Occipital lobe (tissue), 3 donors: ENCODE measurements at places on chromosomes 5 and 9. TPM values are rescaled to one million over a fixed set of nuclear protein-coding genes. Genes with fewer than 3 reads are reported as not detected.

GRCh38 chr9:37969130-37969529, 65.2 kb upstream of the SLC25A51 start:
- DNase-seq, result no peak

DNA sequence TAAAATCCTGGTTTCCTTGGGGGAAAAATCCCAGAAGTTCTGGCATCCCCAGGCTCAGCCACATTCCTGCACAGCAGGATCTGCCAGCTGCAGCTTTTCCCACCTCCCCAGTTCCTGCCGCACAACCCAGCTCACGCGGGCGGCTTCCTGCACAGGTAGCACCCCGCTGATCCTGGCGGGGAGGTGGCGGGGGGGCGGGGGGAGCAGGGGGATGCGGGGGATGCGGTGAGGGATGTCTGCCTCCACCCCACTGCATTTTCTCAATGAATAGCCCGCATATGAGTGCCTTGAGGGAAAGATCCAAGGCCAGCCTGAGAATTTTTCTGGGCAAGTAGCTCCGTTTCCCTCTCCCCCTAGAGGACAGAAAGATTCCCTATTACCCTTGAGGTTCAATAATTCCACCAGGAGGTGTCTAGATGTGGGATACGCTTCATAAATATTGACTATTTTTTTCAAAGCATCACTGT, 21.1 kb downstream of the GFPT2 start:
- no peak for DNase-seq

DNA sequence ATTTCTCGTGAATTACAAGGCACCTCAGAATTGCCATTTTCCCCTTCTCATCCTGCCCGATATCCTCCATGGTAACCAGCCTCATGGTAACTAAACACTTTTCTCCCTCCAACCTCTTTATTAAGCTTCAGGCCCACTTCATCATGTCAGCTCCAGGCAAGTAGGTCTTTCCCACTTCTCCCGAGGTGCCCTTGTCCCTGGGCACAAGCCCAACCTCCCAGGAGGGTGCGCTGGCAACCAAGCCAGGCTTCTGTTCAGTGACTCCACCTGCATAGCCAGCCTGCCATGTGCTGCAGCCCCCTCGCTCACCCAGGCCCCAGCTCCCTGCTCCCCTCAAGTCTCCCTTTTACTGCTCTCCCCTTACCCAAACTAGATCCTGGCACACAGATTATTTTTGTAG, 47.4 kb upstream of the AFAP1L1 start:
- DNase-seq, result no peak

DNA sequence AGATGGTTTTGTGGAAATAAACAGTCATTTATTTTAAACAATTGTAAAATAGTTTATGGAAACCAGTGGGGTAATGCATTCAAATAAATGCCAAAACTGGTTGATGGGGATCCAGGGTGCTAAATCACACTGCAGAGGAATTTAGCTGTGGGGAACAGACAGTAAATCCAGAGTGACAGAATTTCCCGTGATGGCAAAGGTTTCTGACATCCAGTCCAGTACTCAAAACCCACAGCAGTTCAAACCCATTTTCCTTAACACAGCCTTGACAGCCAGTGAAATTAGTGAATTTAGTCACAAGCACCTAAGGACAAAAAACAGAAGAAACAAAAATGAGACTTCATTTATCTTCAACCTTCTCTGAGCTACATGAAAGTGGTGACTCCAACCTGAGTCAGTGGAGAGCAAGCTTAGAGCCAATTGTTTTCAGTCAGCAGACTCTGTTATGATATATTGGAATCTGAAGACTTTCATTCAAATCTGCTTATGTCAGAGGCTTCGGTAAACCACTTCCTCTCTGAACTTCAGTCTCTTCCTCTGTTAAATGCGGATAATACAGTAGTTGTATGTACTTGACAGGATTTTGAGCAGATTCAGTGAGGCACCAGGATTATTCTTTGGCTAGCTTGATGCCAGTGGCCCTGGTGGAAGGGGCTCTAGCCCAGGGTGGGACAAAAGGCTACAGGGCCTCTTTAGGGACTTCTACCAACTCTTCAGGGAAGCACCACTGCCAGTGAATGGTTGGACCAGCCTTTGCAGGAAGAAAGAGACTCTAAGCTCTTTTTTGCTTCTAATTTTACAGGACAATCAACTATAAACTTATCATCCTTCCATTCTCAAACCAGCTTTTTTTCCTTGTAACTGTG, 185.3 kb downstream of the MAPKAP1 start:
- DNase-seq, result no peak

DNA sequence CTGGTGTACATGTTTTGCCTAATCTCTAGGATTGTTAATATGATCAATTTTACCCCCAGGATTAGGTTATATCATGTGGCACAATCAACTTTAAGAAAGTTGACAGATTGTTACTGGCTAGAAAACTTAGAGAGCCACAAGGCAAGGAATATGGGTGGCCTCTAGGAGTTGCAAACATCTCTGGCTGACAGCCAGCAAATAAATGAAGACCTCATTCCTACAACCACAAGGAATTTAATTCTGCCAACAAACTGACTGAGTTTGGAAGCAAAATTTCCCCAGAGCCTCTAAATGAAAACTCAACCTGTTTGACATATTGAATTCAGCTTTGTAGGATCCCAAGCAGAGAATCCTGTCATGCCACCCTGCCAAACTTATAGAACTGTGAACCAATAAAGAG, 196.4 kb upstream of the PTGER4 start:
- no peak for DNase-seq

- DNase-seq, result no peak
Observed at GRCh38 chr9:33858423-33858822, 41.5 kb downstream of the UBE2R2 start.

GRCh38 chr5:1826235-1826980, 25.2 kb downstream of the NDUFS6 start:
- DNase-seq, result no peak

DNA sequence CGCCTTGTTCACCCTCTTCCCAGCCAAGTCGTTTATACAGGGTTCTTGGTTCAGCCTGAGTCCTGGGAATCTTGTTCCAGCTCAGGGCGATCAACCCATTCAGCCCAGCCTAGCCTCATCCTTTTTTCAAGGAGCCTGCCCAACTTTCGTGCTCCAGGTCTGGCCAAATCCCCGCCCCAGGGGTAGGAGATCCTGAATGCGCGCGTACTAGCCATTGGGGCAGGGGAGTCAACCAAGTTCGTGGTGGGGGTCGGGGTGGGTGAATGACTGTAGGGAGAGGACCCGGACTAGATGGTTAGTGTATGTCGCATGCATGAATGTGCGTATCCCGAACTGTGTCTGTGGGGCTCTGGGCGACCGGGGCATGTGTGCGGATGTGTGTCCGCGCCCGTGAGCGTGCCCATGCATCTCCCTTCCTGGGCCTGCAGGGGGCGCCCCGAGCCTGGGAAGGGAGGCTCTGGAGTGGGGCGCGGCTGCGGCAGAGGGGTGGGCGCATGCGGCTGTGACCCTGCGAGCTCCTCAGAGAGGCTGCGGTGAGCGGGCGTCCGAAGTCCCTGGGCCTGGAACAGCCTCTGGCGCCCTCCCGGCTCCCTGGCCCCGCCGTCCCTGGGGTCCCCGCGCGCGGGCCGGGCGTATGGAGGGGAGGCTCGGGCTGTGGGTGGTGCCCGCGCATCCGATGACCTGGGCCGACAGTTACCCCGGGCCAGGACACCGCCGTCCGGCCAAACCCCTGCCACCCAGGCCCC, 8.7 kb downstream of the CCL21 start:
- DNase-seq, result peak; percentile 44

DNA sequence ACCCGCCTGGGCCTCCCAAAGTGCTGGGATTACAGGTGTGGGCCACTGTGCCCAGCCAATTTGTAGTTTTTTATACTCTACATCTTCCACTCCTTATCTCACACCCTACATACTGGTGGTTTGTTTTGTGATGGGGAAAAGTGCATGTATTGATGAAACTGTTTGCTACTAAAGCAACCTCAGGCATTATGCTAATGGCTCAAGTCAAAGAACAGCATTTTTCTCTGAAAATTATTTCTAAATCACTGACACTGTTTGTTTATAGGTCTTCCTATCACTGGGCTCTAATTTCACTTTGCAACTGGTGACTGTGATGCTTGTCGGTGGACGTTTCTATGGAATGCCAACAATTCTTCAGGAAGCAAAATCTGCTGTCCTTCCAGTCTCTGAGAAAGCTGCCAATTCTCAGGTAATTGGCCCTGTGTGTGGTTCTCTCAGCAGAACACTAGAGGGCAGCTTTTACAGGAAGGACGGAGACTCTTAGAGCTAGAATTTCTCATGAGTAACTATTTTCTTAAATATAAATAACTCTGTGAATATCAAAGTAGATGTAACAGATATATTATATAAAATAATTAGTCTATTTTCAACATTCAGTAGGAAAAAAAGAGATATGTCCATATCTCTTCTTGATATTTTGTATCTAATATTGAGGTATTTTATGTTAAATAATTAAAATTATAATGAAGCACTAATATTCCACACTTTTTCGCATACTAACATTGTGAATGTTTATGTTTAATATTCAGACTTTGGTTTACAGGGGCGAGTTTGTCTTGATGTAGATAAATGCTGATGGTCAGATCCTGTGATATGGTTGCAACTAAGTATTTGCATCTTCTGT, 244.1 kb downstream of the ADGRV1 start:
- DNase-seq, result no peak

DNA sequence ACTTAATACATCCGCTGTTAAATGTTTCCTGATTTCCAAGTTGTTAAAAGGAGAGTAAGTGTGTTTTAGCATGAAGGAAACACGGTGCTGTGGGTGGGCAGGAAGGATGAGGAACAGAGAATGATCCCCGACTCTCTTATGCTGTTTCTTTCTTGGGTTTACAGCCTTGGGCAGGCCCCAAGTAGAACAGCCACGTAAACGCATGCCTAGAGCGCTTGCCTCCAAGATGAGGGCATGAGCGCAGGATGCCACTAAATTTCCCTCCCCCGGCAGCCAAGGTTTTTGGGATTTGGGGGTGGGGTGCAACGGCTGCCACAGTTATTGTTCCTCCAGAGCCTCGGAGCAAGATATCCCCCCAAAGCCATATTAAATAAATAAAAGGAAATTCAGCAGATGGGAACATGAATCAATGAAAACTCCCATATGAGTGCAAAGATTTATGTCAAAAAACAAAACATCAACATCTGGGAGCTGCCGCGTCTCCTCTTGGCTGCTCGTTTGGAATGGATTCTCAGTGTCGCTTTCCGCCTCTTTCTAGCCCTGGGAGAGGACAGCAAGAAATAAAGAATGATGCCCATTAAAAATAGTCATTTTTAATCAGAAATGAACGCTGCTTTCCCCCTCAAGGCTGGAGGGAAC, 10.0 kb upstream of the DELE1 start:
- peak; percentile 19 for DNase-seq

DNA sequence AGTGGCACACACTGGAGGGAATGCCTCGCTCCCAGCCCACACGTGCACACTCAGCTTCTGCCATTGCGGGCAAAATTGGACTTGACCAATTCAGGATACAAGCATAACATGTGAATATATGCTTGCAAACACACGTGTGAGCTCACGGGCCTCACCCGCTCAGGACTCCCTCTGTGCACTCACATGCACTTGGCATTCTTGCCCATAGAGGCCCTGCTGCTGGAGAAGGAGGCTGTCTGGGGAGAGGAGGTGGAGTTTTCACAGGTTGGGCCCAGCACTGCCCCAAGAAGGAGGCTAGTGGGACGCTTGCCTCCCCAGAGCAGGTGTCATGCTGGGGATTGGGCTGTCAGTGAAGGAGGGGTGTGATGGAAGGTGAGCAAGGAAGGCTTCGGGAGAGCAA, 1.7 kb downstream of the MYMK start:
- no peak for DNase-seq

DNA sequence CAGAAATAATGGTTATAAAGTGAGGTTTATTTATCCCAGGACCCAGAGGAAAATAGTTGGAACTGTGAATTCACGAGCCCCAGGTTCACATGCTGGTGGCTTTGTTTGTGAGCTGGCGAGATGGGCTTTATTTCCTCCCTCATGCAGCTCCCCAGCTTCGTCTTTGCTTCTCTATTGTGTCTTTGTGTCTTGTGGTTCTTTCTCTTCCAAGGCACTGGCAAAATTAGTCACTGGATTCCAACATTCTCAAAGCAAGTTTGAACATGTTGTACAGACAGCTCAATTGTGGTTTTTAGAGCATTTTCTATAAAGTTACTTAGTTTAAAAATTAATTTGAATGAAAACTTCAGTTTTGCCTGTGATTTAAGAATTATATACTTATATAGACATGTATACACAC, 7.2 kb downstream of the NDUFS6 start:
- no peak for DNase-seq

Gene IFNA13
- total RNA-seq, result not detected

Gene ALDH1A1
- total RNA-seq, result 1.4 TPM

Gene SLC25A2
- not detected for total RNA-seq

Gene SH2D3C
- total RNA-seq, result 5.1 TPM
